ENCODE measurements at places on chromosomes 2 and 18. TPM values are rescaled to one million over a fixed set of nuclear protein-coding genes. Genes with fewer than 3 reads are reported as not detected.

DNA sequence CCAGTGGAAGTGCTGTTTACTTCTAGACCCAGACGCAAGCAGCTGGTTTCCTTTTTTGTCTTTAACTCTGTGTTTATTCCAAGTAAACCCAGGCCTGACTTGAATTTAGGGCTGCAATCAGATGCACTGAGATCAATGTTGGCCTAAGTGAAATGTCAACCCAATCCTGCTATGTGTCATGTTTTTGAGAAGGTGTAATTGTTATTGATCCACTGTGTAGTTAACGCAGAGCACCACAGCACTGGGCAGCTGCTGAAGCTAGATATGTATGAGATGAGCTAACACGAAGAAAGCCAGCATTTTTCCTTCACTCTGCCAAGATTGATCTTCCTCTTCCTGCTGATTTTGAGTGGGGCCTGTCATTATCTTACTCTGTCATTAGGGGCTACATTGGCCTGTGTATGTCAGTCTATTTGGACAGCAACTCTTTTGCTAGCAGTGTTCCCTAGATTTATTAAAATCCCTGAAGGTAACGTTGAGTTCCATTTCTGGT lies 18.9 kb upstream of the DLX1 start:
- H3K36me3 ChIP-seq: no peaks in the 10 kb centered on the region
- H3K27ac ChIP-seq: no peak overlapping the region
- H3K27me3 ChIP-seq: no peaks in the 10 kb centered on the region
- H3K4me3 ChIP-seq: no peak overlapping the region

GRCh38 chr2:24304098-24304497 lies 56.2 kb downstream of the ITSN2 start:
- no peaks in the 10 kb centered on the region for H3K4me1 ChIP-seq
- H3K4me3 ChIP-seq: no peak overlapping the region
- H3K36me3 ChIP-seq: peaks cover 73% of the 10 kb centered on the region
- H3K27ac ChIP-seq: no peak overlapping the region
- H3K27me3 ChIP-seq: no peaks in the 10 kb centered on the region
- DNase-seq: no peak

- no peak for DNase-seq
- H3K27ac ChIP-seq: no peak overlapping the region
- no peak overlapping the region for H3K4me3 ChIP-seq
- H3K27me3 ChIP-seq: no peaks in the 10 kb centered on the region
Measured at GRCh38 chr2:187354661-187355060, 93.4 kb downstream of the CALCRL start.

DNA sequence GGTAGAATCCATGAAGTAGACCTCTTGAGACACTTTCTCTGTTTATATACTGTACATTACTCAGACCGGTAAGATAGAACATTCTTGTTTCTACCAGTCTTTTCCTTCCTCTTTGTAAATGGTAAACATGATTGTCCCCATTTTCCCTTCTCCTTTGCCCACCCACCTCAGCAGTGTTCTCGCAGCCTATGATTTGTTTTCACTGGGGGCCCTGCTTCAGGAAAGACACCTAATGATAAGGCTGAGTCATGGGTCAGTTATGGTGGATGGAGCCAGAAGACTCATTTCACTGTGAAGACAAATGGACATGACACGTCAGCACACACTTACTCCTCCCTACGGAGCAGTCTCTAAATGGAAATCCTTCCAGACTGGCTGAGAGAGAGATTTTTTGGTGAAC lies 23.7 kb downstream of the CENPO start:
- H3K27me3 ChIP-seq: no peaks in the 10 kb centered on the region
- DNase-seq: no peak
- H3K4me1 ChIP-seq: no peaks in the 10 kb centered on the region
- no peak overlapping the region for H3K27ac ChIP-seq
- H3K36me3 ChIP-seq: peaks cover 28% of the 10 kb centered on the region
- no peak overlapping the region for H3K4me3 ChIP-seq

- no peaks in the 10 kb centered on the region for H3K36me3 ChIP-seq
- no peaks in the 10 kb centered on the region for H3K27me3 ChIP-seq
- no peaks in the 10 kb centered on the region for H3K4me1 ChIP-seq
- no peak overlapping the region for H3K27ac ChIP-seq
Measured at GRCh38 chr2:137187216-137187615, 421.9 kb downstream of the THSD7B start.

DNA sequence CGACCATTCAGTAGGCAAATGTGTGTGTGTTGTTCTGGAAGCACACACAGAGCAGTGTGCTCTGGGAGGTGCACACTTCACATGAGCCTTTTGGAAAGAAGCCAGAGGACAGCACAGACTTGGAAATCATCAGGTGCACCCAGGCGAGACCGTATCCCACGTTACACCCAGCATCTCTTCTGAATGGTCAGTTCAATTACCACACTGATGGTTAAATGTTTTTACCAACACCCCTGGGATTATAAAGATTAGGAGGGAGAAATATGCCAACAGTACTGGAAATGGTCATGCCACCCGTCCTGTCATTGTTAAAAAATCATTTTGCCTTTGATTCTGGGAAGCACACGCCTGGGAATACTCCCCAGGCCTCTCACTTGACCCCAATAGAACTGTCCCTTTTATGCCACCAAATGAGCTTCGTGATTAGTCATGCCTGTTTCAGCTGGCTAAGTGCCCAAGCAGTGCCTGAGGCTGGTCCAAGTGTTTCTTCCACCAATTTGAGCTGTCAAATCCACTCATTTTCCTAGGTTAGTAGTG lies 183.7 kb downstream of the NRP2 start:
- no peak overlapping the region for H3K4me3 ChIP-seq
- H3K27me3 ChIP-seq: no peaks in the 10 kb centered on the region
- H3K36me3 ChIP-seq: no peaks in the 10 kb centered on the region
- no peak overlapping the region for H3K27ac ChIP-seq
- no peaks in the 10 kb centered on the region for H3K4me1 ChIP-seq

- no peaks in the 10 kb centered on the region for H3K4me1 ChIP-seq
- H3K4me3 ChIP-seq: no peak overlapping the region
- no peaks in the 10 kb centered on the region for H3K36me3 ChIP-seq
- H3K27ac ChIP-seq: no peak overlapping the region
- DNase-seq: no peak
Measured at GRCh38 chr2:167424221-167424620, 535.9 kb downstream of the XIRP2 start.

VWC2L gene
- not detected for total RNA-seq

PDCD1 gene
- total RNA-seq: 3.1 TPM

FLACC1 gene
- 3.7 TPM for total RNA-seq

IL1RN gene
- total RNA-seq: 11.3 TPM

PSMD14 gene
- 36.6 TPM for total RNA-seq

EFHD1 gene
- total RNA-seq: 69.7 TPM
